Left ventricle myocardium inferior (tissue), 1 donor: ENCODE measurements at places on chromosomes 11 and 22.

- no peak for DNase-seq
Measured at GRCh38 chr11:36016709-36017108, 72.8 kb downstream of the LDLRAD3 start.

GRCh38 chr22:39469681-39470450, 13.1 kb downstream of the MGAT3 start:
- DNase-seq = no peak

GRCh38 chr22:45799291-45799690, 127.7 kb downstream of the ATXN10 start:
- no peak for DNase-seq

DNA sequence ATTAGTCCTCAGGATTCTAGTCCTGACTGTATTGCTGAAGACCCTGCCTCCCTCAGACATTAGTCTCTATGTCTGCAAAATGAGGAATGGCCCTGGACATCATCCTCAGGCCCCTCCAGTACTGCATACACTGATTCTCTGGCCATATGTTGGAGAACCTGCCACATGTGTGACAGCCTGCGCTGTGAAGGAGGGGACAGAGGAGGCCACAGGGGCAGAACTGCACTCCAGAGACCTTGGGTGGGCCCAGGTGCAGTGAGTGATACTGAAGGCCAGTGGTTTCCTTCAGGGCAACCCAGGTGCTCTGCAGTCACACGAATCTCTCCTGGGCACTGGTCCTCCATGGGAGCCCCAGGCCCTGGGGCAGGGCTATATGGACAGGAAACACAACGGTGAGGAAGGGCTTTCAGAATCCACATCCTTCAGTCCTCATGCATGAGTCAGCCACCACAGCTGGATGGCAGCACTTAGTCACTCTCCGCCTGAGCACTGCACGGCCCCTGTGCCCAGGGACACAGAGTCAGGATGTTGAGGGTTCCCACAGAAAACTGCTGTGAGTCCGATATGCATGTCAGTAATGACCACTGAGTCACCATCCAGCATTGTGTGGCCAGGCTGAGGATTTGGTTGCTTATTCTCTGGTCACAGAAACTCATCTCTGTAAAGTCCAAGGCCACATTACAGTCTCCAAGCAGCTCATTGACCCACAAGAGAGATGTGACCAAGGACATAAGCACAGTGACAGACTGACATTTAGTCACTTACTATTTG, 39.7 kb downstream of the ME3 start:
- no peak for DNase-seq

- no peak for DNase-seq
Measured at GRCh38 chr11:30774496-30775232, 188.5 kb upstream of the MPPED2 start.

DNA sequence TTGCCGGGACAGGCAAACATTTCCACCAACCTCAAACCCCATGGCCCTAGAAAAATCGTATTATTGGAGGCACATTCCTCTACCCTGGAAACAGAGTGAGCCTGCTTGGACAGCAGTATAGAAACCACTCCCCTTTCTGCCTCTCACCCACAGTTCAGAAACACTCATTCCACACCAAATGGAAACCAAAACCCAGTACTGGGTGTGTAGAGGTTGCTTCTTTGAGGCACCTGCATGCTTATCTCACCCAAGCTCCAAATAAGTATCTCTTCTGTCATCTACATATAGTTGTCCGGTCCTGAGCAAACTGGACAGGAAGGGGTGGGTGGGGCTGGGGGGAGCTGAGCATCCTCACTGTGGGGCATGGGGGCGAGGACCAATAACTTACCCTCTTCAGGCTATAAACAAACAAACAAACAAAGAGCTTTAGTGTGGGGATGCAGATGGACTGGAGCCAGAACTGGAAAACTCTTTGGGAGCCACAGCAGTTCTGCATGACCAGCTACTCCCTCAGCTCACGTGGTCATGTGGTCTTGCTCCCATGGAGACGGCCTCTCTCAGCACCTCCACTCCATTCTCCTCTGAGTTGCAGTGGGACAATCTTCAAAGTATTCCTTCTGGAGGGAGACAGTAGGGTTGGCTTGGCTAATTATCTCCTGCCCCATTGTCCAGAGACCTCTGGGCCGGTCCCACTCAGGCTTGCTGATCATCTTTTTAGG, 1.0 kb upstream of the PLAAT2 start:
- DNase-seq = no peak

- no peak for DNase-seq
Measured at GRCh38 chr11:33867996-33868646, 23.8 kb downstream of the LMO2 start.
